ENCODE measurements at places on chromosomes 4 and X.

GRCh38 chr4:180636696-180637404 lies 1606.4 kb upstream of the TENM3 start:
- DNase-seq: no peak

DNA sequence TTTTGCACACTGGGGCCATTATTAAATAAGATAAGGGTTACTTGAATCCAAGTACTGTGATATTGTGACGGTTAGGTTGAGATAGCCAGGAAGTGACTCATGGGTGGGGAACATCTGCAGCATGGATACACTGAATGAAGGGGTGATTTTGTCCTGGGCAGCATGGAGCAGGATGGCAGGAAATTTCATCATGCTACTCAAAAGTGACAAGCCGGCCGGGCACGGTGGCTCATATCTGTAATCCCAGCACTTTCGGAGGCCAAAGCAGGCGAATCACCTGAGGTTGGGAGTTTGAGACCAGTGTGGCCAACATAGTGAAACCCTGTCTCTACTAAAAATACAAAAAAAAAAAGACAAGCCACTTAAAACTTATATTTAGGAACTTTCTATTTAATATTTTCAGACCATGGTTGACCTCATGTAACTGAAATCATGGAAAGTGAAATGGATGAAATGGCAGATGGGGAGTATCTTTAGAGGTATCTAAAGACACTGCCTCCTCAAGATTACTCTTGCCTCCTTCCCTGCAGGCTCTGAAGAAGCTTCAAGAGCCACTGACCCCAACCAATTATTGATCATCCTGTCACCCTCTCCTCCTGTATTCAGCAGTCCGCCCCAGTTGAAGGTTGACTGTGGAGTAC lies 3.9 kb upstream of the TRIM60 start:
- no peak for DNase-seq

- DNase-seq: no peak
Measured at GRCh38 chr4:3231471-3231870, 17.5 kb upstream of the MSANTD1 start.

GRCh38 chr4:97396605-97397004 lies 746.7 kb downstream of the STPG2 start:
- no peak for DNase-seq

GRCh38 chrX:150240643-150240970 lies 122.5 kb upstream of the MAMLD1 start:
- DNase-seq: no peak

DNA sequence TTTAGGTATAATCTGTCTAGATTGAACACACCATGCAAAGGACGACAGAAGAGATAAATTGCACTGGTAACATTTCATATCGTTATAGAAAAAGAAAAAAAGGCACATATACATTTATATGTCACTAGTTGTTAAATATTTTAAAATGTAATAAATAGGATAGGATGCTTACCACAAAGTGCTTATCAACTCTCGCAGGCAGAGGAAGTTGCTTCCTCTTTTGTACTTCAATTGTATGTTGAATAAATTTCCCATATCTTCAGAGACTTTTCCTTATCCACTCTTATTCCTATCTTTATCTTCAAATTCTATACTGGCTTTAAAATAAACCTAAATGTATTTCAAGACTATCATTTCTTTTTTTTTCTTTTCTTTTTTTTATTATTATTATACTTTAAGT lies 163.3 kb upstream of the SPOCK3 start:
- no peak for DNase-seq

GRCh38 chrX:145816601-145817315 lies 871 bp upstream of the SLITRK2 start:
- DNase-seq: no peak

DNA sequence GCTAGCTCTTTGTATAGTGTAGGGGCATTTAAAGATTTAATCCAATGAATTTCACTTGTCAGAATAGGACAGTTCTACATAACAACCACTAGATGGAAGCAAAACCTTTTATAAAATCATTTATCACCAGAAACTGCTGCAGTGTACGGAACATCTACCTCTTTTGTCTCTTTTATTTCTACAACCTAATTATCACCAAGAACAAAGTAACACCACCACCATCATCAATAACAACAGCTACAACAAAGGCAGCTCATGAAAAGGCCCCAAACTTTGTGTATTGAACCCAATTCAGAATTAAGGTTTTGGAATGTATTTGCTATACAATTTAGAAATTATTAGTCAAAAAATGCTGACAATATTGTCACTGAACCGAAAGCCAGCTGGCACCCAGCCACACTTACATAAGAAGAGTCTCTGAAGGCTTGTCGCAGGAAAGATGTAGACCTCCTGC lies 260.9 kb upstream of the RPS6KA3 start:
- no peak for DNase-seq

DNA sequence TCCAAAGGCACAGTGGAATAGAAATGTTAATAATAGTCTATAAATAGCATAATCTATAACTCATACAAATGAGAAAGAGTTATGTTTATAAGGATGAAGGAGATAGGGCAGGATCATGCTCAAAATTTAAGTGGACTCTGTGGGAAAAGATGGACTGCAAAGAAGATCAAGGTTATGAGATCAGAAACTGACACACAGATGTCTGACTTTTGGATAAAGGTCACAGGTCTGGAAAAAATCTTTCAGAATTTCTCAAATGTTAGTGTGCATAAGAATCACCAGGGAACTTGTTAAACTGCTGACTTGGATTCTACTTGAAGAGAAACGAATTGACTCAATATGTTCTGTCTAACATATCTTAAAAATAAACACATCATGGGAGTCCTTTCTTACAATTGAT lies 104.1 kb downstream of the FSTL5 start:
- DNase-seq: no peak

GRCh38 chr4:120007896-120008436 lies 58.7 kb downstream of the MAD2L1 start:
- no peak for DNase-seq

DNA sequence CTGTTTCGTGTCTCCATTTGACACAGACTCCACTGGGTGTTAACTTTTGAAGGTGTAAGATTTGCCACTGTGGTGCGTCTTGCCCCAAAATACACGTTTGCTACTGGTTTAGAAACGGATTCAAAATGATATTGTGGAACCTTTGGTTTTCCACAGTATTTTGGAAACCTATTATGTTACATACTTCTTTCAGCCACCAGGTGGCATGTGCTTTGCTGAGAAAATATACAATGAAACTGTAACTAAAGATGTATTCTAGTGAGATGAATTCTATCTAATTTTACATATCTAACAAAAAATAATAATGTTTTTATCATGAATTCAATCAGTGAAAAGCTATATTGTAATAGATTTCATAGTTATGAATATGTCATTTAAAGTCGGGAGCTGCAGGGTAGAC lies 28.4 kb upstream of the SLITRK4 start:
- DNase-seq: no peak

DNA sequence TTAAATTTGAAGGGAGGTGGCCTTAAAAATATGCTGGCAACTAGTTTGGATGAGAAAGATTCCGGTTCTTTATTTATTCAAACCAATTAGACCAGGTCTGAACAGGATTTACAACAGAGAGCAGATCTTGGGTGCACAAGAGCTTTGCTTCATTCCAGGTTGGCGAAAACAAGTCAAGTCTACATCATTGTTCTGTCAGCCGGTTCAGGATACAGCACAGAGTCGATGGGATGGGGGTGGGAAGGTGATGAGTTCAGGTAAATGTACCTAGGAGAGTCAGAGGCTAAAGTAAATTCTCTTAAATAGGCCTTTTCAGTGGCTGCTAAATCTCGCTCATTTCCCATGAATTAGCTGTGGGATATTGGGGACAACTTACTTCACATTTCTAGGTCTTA lies 882 bp upstream of the STIM2 start:
- no peak for DNase-seq

- DNase-seq: no peak
Measured at GRCh38 chrX:153485396-153486080, 9.2 kb upstream of the BGN start.

DNA sequence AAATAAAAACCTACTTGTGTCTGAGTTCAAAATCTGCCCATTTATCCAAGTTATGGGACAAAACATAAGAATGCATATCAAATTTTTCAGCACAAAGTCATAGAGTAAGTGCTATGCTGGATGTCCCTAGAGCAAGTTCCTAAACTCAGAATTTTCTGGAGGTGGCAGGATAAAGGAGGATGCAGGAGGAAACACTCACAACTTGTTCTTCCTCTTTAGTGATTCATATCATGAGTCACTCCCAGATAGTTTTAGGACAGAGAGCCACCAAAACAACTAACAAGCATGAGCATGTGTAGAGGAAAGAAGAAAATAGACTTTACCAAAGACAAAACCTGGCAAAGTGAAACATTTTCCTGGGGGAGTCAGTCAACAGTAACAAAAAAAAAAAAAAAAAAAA lies 302.7 kb downstream of the KCTD8 start:
- no peak for DNase-seq

GRCh38 chr4:180950377-180950776 lies 1292.8 kb upstream of the TENM3 start:
- no peak for DNase-seq

GRCh38 chr4:43126595-43126994 lies 234.1 kb downstream of the GRXCR1 start:
- DNase-seq: no peak

- no peak for DNase-seq
Measured at GRCh38 chr4:65083076-65083475, 587.2 kb downstream of the EPHA5 start.

DNA sequence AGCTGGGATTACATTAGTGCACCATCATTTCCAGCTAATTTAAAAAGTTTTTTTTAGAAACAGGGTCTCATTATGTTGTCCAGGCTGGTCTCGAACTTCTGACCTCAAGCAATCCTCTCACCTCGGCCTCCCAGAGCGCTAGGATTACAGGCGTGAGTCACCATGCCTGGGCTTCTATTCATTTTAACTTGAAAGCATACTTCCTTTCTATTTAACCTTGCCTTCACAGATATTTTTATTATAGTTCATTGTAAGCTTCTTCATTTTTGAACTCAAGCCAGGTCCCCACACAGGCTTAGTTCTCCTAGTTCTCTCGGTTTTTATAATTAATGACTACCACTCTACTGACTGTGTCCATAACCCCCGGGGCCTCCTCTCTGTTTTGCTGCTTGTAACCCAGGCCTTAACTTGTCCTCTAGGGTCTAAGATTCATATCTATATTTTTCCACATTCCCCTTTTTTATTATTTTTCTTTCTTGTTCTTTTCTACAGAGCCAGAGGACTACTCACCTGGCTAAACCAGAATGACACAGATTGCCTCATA lies 50.7 kb downstream of the SNX12 start:
- DNase-seq: no peak

DNA sequence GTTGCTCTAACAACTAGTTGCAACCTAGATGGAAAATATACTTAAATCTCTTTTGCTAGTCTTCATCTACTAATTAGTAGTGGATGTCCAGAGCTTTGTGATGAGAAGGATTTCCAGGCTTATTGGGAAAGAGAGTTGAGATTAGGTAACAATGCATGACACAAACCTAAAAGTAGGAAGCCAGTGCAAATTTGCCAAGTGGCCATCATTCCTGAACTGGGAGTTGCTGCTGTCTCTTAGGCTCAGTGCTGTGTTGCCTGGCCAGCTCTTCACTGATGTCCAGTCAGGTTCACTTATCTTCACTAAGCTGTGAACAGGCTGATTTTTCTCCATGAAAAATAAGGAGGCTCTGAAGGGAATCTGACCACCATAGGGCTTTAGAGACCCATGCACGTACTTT lies 105.6 kb upstream of the AMOT start:
- DNase-seq: no peak

GRCh38 chr4:150816491-150816890 lies 198.6 kb downstream of the LRBA start:
- no peak for DNase-seq

DNA sequence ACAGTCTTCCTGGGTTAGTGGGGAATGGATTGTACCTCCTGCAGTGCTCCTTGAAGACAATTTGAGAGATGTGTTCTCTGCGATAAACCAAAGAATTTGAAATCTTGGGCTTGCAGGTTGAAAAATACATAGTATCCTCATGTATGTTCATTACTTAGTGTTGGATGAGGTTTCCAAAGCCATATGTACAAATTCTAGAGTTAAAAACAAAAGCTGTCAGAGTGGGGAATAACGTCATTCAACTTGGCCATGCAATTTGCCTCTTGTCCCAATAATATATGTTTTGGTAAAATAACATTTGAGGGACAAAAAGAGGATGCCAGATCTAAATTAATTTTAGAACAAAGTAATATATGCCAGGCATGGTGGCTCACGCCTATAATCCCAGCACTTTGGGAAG lies 51.3 kb upstream of the CBR4 start:
- no peak for DNase-seq

DNA sequence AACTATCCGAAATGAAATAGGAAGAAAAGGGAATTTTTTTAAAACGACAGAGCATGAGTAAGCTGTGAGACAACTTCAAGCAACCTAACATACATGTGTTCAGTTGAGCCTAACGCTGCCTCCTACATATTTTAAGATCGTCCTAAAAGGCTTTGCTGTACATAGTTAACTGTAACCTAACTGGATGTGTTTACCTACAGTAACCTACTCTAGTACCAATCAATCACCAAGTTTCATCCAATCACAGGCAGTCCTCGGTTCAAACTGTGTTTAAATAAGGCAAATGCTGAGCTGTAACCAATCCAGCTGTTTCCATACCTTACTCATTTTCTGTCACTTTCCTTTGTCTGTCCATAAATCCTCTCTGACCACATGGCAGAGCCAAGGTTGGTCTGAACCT lies 17.1 kb downstream of the RCHY1 start:
- DNase-seq: no peak

GRCh38 chr4:26088433-26088928 lies 174.5 kb downstream of the SMIM20 start:
- no peak for DNase-seq

- no peak for DNase-seq
Measured at GRCh38 chrX:103056902-103057301, 7.1 kb downstream of the BEX1 start.

GRCh38 chr4:82790060-82790660 lies 8.4 kb downstream of the SCD5 start:
- no peak for DNase-seq

DNA sequence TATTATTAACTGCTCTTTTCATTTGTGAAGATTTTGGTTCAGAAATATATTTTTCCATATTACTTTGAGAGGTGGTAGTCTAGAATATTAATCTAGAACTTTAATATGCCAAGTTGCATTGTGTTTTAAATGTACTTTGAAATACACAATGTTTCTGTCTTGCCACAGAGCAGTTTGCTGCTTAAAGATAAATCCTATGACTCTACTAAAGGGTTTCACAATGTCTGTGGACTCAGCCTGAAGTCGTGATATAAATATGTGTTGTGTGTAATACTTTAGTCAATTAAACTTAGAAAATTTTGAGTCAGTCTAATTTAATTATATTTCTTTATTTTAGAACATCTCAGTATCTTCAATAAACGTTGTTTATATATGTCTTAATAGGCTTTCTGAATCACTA lies 1771.7 kb upstream of the PCDH7 start:
- no peak for DNase-seq

GRCh38 chr4:1506956-1507721 lies 100.9 kb upstream of the NKX1-1 start:
- DNase-seq: no peak

- no peak for DNase-seq
Measured at GRCh38 chr4:26069218-26069617, 155.2 kb downstream of the SMIM20 start.

Measured in LNCaP clone FGC (cell line).